ENCODE measurements at places on chromosomes 6 and 20.

DNA sequence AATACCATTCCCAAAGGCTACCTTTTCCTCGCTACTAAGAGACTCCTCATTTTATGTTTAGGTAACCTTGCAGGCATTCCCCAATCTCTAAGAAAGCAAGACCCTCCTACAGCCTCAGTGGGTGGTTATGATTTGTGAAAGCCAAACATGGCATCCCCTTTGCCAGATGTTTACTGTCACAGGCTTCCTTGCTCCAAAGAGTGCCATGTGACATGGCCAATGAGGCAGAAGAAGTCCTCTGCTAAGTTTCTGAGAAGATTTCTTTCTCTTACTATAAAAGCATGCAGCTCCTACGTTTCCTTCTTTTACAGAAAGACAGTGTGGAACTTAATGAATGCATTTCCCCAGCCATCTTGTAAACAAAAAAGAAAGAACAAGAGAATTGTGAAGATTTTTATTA, 688.2 kb downstream of the TBC1D32 start:
- no peak for DNase-seq

DNA sequence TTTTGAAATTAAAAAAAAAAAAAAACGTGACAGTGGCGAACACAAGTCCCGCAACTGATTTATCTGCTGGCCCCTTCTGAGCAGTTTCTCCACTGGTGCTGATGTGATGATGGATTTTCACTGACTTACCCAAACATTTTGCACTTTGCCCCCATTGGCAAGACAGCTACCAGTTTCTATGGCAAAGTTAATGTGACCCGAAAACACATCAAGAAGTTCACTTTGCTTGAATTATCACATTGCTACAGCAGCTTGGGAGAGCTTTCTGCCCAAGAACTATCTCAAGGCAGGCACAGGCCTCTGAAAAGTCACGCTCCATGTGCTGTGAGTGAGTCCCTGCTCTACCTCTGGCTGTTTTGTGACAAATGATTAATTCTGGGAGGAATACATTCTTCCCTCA, 127.9 kb upstream of the EDN1 start:
- DNase-seq: no peak

- no peak for DNase-seq
These were observed 1129.5 kb upstream of the MAP3K7 start for GRCh38 chr6:91716361-91716760.

DNA sequence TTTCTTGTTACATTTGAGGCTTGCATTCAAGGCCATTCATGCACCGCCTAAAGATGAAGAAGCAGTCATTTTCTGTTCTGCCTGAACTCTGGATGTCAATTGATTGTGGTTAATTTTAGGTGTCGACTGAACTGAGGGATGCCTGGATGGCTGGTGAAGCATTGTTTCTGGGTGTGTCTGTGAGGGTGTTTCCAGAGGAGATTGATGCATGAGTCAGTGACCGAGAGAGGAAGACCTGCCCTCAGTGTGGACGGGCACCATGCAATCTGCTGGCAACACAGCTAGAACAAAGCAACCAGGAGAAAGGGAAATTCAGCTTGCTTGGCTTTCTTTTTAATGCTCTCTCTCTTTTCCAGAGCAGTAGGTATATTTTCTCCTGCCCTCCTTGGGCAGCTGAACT, 164.1 kb upstream of the ECI2 start:
- no peak for DNase-seq

- DNase-seq: no peak
These were observed 73.3 kb upstream of the PAX1 start for GRCh38 chr20:21632031-21632734.

DNA sequence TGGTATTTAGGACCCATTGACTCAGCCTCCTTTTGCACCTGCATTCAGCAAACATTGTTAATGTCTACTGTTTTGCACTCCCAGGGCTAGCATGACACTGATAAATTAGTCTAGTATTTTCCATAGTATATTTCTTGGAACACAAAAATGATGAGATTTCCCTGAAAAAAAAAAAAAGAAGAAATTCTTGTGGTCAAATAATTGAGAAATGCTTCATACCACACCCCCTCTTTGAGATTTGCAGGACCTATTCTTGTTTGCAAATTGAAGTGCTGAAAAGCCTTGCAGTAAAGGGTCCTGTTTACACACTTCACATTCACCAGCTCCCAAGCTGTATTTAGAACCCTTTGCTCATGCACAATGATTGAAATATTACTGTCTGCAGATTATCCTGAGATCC, 36.3 kb upstream of the CLIC5 start:
- no peak for DNase-seq

DNA sequence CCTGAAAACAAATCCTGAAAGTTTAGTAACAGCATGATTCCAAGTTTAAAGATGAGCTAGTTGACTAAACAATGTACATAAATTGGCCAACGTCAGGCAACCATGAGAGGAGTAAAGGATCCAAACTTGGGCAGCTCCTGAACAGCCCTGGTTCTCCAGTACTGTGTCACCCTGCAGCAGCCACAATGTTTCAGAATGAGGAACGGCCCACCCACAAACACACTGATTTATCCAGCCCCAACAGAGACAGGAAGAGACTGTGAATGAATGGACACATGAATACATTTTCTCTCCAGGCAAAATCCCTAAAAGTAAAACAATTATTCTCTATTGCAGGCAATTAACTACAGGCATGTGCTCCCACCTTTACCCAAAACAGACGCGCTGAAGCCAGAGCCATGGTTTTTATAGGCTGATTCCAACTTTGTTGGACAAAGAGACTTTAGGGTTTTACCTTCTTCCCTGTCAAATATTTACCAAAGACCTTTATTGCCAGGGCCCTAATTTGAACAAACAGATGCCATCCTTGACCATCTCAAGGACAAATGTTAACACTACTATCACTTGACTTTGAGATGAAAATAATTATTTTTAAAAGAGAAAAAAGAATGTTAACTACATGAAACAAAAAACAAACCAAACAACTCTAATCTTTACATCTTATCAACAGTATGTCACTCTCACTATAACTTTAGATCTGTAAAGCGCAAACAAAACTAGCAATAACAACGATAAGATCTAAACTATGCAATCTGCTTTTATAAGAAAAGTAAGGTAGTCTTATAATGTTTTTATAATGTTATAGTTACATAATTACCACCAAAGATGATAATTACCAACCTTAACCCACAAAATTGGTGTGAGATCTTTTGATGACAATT, 22.9 kb downstream of the CNKSR3 start:
- no peak for DNase-seq

DNA sequence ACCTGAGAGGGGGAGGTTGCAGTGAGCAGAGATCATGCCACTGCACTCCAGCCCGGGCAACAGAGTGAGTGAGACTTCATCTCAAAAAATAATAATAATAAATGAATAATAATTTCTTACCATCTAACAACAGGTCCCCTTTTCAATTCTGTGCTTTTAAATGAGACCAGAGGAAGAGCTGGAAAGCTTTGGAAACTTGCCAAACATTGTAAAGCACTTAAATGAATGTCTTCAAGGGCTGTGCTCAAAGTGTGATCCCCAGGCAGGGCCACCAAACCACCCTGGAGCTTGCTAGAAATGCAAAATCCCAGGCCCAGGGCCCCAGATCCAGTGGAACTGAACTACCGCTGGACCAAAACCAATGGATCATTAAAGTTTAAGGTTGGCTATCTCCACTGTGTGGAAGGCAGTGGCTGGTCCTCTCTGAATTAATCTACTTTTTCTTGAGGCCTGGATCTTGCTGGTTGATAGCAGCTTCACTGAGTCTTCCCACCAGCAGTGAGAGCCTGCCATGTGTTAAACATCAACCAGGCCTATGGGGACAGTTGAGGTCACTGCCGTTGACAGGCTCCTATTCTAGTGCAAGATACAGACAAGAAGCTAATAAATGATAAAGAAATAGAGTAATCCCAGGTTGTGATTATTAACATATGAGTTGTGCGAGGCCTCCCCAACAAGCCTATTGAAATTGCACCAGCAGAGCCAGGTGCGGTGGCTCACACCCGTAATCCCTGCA, 23.7 kb upstream of the TFAP2C start:
- no peak for DNase-seq

GRCh38 chr6:148464319-148465010, 121.8 kb downstream of the SASH1 start:
- peak; percentile 70 for DNase-seq

DNA sequence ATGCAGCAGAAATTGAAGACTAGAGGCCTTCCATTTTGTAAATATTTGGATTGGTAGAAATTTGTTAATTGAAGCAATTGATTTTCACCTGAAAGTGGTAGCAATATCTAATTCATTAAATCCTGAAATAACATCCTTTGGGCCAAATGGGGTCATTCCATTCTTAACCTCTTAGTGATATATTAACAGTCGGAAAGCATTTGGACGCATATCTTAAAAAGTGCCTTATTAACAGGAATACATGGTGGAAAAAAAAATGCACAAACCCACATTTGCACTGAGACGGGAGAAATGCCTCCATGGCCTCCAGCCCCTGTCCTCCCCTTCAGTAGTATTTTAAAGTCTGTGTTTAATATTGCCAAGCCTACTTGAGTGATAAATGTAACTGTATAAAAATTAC, 205.5 kb downstream of the TFAP2B start:
- no peak for DNase-seq
